ENCODE measurements at places on chromosomes 4 and X.

DNA sequence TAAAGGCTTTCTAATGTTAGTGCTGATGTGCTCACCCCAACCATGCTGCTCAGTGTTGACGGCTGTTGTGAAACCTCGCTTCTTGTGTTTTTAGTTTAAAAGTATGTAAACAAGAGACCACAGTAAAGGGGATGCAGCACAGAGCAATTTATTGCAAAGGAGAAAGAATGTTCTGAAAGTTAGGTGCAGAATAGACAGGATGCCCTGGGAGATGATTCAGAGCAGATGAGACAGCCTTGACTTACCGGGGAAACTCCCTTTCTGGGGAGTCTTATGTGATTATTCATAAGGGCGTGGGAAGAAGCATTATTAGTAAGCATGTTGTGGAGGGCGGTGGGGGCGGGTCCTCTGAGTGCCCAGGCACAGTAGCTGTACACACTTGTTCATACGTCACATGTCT lies 47.7 kb downstream of the EVC start:
- DNase-seq: no peak

- DNase-seq: no peak
These were observed 335.1 kb upstream of the CLNK start for GRCh38 chr4:11019451-11020240.

- peak; percentile 33 for DNase-seq
These were observed 149.9 kb downstream of the FGF16 start for GRCh38 chrX:77597090-77597489.

DNA sequence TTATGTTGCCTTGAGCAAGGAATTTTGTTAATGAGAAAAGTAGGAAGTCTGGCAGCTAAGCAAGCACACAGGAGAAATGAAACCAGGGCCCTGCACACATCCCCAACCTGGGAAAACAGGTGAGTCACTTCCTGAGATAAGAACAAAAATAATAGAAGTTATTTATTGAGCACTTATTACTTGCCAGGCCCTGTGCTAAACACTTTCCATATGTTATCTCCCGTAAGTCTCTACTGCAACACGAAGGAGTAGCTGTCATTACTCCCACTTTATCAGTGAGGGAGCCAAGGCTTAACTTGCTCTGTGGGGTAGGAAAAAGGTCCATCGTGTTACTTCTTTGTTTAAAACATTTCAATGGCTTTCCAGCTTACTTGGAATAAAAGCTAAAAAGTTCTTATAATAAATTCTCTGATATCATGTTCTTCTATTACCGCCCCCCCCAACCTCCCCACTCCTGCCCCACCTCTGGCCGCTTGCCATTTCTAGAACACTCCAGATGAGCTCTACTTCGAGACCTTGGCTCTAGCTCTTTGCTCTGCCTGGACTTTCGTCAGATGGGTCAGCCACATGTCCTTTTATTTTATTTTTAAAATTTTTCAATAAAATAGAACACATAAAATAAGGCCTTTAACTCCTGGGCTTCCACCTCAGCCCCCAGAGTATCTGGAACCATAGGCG lies 36.3 kb upstream of the PLAC8 start:
- DNase-seq: no peak

DNA sequence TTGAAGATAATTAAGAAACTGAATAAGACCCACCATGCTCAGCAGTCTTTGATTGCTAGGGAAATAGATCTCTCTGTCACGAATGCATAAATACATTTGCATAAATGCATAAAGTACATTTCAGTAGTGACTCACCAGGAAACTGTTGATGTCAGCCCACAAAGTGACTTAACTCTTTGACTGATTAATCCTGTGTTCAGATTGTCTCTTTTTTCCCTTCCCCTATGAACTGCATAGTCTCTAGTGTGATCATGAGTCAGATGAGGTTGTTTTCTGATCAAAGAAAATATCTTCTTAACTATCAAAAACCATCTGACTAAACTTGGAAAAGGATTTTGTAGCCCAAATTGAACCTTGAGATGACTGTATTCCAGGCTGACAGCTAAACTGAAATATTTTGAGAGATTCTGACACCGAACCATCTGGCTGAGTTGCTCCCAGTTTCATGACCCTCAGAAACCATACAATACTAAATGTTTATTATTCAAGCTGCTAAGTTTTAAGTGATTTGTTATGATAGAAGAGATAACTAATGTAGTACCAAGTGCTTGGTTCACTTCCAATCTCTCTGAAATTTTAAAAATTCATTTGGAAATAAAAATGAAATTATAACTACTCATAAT lies 1381.5 kb upstream of the AGA start:
- DNase-seq: peak; percentile 19

GRCh38 chr4:160276785-160277325 lies 1174.0 kb downstream of the RAPGEF2 start:
- DNase-seq: no peak

DNA sequence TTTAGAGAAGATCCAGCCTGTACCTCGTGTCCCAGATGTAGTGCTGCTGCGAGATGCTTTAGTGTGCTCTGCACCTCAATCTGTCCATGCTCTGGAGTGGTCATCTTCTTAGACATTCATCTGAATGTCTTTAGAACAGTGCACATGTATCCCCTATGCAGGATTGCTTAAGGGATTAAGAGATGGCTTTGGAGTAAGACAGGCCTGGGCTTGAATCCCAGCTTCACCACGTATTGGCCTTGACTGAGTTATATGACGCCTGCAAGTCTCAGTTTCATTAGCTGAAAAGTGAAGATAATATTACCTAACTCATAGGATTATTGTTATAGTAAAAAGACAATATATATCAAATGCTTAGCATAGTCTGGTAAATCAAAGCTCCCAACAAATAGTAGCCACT lies 98.3 kb downstream of the NFKB1 start:
- DNase-seq: no peak

DNA sequence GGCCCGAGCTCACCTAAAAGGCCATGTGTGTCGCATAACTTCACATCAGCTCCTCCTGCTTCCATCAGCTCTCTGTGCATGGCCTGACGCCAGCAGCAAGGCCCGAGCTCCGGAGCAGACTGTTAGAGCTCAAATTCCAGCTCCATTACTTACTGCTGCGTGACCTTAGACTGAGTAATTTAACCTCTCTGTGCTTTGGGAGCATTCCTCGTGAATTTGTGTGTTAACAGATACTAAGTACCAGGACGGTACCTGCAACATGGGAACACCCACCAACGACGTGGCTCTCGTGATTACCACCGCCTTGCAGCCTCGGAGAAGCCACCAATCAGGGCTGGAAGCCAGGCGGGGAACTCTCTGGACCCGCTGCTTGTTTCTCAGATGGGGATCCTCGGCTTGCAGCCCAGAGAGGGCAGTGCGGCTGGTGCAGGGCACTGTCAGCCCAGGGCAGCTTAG lies 12.9 kb downstream of the LETM1 start:
- no peak for DNase-seq

- no peak for DNase-seq
These were observed 39.3 kb downstream of the SYTL5 start for GRCh38 chrX:38045538-38046096.

DNA sequence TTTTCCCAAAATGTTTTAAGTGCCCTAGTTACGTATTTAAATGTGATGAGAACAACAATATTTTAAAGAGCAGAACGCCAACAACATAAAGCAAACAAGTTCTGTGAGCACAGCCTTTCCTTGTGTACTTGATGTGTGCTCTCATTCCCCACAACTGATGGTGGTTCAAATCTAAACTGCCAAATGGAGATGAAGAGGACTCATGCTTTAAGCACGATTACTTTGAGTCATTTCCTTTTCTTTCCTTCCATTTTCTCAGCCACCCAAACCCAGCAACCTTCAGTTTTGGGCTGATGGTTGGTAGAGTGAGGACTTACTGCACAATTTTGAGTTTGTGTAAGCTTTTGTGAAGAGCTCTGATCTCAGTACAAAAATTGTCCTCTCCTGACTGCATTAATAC lies 1.7 kb downstream of the NSD2 start:
- DNase-seq: peak; percentile 49

- DNase-seq: peak; percentile 59
These were observed 16.5 kb downstream of the TBC1D14 start for GRCh38 chr4:6926081-6926480.

DNA sequence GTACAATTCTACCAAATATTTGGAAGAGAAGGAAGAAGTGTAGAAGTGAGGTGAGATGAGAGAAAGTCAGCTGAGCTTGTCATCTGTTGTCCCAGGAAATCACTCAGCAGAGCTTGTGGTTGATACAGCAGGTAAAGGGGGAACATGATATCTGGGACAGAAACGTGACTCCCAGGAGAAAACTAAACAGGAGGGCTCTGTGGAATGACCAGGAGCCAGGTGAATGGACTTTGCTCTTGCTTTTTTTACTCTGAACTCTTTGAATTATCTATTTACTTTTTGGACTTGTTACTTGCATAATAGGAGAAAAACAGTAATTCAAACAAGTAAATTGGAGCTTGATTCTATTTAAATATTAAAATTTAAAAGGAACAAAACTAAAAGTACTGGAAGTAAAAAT lies 555.6 kb upstream of the FRG1 start:
- DNase-seq: no peak

DNA sequence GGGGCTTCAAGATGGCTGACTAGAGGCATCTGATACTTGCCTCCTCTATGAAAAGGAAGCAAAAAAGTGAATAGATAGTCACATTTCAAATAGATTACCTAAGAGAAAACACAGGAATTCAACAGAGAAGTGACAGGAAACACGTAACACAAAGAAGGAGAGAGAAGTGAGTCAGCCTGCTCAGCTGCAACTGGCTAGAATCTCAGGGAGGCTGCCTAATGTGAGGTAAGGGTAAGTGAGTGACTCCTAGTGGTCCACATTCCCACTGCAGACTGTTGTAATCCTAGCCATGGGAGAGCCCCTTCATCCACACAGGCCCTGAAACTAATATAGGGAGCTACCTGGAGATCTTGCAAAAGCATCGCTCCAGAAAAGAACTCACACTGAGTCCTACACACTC lies 179.2 kb downstream of the SLC7A11 start:
- no peak for DNase-seq

- no peak for DNase-seq
These were observed 690.8 kb downstream of the PCDH18 start for GRCh38 chr4:136841526-136841925.

DNA sequence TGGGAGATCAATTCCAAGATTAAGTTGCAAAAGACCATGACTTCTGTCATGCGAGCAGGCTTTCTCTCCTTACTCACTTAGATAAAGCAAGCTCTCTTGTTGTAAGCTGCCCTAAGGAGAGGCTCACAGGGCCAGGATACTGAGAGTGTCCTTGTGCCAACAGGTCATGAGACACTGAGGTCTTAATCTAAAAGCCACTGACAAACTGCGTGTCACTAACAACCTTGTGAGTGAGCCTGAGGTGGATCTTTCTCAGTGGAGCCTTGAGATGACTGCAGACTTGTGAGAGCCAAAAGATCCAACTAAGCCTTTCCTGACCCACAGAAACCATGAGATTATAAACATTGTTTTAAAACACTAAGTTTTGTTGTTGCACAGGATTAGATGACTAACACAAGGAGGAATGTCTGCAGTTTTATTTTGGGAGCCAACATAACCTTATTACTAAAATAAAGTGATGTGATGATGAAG lies 170.5 kb downstream of the SLC39A8 start:
- DNase-seq: no peak

DNA sequence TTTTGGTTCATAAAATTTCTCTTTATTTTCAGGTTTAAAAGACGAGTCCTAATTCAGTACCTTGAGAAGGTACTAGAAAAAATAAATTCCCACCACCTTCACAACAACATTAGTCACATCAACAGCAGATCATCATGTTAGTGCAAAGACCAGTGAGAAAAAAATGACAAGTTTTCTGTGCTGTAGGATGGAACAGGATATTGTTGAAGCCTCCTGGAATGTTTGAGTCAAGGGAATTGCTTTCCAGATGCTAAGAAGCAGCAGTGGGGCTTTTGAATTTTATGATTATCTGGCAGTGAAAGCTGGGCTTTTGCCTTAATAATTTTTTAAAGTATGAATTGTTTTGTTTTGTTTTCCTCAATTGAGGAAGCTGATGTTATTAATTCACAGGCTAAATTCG lies 61.0 kb downstream of the INTS6L start:
- DNase-seq: no peak

- DNase-seq: no peak
These were observed 158.4 kb downstream of the EMCN start for GRCh38 chr4:100359441-100359840.

GRCh38 chr4:20487852-20488251 lies 212.4 kb upstream of the PACRGL start:
- DNase-seq: no peak

DNA sequence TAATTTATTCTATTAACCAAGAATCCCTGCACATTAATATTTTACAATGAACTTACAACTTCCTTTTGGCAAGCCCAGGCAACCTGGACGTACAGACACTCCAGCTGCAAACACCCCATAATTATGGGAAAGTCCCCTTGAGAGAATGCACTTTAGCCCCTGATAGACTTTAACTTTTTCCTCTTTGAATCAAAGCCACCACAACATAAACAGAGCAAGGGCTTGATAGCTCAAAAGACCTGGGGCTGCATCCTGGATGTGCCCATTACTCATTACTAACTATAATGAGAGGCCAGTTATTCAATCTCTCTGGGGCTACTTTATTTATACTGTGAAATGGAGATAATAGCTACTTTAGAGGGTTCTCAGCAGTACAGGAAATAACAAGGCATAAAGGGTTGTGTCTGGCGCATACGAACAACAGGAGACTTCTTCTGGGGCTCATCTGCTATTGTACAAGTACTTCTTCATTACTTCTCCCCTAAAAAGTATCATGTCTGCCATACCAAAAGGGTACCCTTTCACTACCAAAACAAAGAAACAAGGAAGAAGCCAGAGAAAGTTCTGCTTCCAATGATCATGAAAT lies 54.9 kb downstream of the CASK start:
- DNase-seq: no peak

DNA sequence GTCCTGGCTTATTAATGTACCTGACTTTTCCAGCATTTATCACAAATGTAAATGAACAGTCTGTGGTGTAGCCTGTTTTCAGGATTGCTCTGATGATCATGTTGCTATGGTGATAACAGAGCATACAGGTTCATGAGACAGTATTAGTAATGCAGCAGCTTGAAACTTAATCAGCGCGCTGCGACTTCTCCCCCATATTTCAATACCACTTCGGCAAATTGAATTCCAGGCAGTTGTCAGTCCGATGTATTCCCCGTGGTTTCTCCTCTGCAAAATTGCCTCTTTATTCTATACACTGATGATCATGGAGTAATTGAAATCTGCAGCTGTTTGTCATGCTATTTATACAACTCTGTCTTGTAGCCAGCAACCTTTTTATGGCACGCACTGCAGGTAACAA lies 239.3 kb downstream of the C4orf33 start:
- DNase-seq: no peak

- no peak for DNase-seq
These were observed 176.2 kb downstream of the RAPGEF2 start for GRCh38 chr4:159279084-159279483.

DNA sequence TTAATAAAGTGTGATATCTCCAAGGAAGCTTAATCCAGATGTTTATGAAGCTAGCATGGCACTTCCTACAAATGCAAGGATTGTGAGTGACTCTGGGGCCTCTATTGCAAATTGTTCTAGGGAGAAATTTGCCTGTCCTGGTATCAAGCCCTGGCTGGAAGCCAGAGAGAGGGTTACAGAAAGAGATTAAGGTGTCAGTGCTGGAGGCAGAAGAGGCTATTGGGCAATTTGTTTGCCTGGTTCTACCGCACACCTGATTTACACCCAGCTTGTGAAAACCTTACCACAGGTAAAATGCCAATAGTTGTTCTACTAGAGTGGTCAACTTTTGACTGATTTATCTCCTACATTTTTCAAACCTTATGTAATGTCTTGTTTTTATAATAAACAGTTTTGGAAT lies 186.7 kb upstream of the FAT1 start:
- DNase-seq: no peak
